ENCODE measurements at places on chromosomes 7 and 10.

DNA sequence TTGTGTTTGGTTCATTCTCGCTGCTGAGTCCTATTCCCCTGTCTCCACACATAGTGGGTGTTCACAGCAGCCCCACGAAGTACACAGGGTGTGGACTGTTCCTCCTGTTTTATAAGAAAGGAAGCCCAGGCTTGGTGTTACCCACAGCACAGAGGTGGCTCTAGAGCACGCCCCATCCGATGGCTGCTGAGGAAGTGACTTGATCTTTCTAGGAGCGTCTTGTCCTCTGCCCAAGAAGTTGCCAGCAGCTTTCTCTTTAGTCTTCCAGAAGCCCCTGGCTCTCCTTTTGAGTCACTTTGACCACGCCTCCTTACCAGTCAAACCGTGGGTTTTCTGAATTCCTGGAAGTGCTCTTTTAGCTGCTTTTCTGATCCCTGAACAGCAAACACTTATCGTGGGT, 94.0 kb downstream of the GRK5 start:
- peak; percentile 85 for DNase-seq

- DNase-seq, result no peak
Observed at GRCh38 chr7:32511791-32512190, 16.5 kb downstream of the AVL9 start.

GRCh38 chr10:126496771-126497545, 108.7 kb upstream of the ADAM12 start:
- no peak for DNase-seq

GRCh38 chr10:121159670-121160069, 308.5 kb downstream of the WDR11 start:
- DNase-seq, result peak; percentile 37

GRCh38 chr7:17467386-17467945, 169.0 kb downstream of the AHR start:
- DNase-seq, result no peak

DNA sequence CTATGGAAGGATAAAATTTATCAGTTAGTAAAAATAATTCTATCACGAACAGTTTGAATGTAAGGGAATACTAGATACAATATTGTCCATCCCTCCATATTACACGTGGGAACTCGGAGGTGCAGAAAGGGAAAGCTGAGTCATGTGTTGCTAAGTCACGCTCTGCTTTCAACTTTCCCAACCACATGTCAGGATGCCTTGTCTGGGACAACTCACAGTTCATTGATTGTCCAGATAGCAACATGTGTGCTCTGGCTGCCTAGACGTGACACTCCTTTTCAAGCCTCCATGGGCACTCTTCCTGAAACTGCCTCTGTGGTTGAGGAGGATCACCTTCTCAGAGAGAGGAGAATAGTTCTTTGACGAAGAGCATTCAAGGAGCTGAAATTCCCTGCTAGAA, 808.1 kb downstream of the GRID1 start:
- no peak for DNase-seq

GRCh38 chr7:132077971-132078685, 498.1 kb downstream of the PLXNA4 start:
- DNase-seq, result no peak

DNA sequence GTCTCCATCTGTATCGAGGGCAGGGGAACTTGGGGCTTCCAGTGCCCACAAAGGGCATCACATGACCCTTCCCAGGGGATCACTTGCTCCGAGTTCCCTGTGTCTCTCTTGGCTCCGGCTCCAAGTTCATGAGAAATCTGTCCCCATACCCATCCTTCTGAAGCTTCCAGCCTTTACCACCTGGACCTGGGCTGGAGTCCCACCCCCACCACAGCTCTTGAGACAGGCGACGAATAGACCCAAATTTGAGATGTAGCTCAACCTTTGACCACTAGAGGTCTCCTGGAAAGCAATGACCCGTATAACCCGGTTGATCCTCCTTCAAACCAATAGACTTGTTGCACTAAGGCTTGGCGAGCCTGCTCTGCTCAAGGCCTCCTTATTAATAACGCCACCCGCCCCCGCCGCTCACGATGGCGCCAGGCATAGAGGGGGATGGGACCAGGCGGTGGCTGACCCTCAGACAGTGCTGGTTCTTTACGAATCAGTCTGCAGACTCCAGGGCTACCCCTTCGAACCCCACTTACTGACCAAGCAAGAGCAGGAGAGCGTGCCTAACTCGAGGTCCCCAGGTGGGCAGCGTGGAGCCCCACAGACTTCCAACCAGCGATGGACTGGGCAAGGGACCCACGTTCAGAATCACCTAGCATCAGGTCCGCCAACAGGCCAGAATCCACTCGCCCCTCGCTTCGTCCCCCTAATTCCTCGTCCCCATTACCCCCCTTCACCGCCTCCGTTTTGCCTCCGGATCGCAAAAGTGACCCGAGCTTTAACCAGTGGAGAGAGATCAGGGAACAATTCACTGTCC, 4.4 kb upstream of the ARID5B start:
- DNase-seq, result peak; percentile 70

DNA sequence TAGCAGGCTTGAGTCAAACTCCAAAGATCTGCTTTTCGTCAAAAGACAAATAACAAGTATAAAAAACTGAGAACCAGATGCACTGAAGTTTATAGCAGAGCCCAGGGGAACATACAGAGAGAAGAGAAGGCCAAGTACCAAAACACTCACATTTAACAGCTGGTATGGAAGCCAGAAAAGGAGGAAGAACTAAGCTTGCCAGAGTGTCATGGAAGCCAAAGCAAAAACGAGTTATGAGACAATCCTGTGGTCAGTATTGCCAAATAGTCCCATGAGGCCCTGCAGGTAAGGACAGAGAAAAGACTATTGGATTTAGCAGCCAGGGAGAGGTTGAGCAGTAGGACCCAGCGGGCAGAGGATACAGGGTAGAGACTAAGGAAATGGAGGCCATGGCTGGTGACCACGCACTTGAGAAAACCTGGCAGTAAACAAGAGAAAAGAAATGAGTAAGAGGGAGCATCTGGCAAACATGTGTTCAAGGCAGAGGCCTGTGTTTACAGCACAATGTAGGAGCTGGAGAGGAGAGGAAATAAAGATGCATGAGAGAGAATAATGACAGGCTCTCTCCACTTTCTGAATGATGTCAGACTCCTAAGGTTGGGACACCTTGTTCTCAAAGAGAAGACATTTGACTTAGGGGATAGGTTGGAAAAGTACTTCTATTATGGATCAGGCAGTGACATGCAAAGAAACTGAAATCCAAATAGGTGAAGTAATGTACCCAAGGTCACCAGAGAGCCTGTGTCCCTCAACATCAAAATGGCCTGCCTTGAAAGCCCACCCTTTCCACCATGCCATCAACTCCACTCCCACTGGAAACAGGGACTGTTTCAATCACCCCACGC, 9.1 kb downstream of the CREB3L2 start:
- peak; percentile 58 for DNase-seq

DNA sequence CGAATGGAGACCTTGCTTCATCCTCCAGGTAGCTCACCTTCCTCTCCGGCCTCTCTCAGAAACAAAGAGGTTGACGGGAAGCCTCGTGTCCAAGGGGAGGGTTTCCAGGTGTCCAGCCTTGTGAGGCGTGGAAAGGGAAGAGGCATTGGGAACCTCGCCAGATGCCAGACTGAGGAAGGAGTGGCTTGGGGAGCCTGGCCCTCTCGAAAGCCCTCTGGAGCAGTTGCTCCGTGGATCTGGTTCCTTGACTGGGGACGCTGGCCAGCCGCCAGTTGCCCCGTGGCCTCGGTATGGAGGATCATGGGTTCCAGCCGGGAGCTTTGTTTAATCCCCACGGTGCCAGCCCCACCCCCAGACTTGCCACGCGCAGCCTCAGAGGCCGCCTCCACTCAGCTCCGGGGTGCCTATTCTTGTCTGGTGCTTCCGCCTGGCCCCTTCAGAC, 30.3 kb upstream of the SUN1 start:
- DNase-seq, result no peak

DNA sequence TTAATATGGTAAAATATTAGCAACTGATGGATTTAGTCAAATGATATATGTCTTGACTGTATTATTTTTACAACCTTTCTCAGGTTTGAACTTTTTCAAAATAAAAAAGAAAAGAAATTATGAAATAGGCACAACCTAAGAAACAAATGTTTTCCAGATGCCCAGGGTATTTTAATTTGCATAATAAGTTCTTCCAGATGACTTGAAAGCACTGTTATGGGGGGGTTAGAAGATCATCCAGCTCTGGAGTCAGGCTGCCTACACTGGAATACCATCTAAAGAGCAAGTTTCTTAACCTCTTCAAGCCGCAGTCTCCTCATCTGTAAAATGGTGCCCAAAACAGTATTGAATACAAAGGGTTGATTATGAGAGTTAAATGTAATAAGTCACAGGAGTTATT, 32.1 kb downstream of the CREB3L2 start:
- no peak for DNase-seq

DNA sequence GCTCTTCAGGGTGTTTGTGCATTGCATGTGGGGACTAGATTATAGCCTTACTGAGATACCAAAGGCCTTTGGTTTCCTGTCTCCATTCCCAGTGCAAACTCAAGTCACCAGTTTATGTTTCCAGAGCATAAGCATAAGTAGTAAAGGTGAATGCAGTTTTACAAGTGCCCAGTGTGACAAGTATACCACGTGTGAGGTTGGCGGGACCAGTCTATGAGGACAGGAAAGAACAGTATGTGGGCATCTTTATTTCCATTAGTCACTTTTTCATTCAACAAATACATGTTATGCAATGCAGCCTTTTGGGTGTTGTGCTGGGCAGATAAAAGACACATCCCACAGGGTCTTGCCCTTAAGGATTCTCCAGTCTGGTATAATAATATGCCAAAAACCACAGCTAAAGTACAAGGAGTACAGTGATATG, 146.5 kb downstream of the ARID5B start:
- DNase-seq, result peak; percentile 77

DNA sequence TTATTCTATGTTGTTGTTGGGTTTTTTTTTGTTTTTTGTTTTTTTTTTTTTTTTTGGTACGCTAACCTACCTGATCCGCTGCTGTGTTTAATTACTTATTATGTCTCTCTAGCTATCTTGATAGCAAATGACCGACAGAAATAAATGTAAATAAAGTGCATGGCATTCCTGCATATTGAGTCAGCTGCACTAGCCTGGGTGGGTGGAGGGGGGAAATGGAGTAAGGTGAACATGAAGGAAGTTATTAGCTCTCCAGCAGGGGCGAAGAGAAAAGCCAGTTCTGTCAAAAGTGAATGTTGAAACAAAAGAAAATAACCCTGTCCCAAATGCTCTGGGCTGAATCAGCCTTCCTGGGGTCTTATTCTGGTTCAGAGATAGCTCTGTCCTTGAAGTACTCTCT, 210.7 kb upstream of the MDFIC start:
- no peak for DNase-seq

DNA sequence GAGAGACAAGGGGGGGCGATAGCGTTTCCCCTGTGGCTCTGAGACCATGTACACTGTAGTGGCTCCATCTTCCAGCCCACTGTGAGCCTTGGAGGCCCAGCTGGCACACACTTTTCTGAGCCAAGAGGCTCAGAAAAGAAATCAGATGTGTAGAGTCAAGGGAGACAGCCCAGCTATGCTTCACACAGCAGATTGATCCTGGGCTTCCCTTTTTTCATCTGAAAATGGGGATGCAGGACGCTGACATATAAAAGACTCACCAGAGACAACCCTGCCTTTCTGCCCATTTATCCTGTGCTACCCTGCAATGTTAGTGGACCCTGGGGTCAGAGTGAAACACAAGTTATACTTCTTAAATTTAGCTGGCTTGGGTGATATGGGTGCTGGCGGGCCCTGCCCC, 14.3 kb downstream of the TMEM273 start:
- DNase-seq, result no peak

DNA sequence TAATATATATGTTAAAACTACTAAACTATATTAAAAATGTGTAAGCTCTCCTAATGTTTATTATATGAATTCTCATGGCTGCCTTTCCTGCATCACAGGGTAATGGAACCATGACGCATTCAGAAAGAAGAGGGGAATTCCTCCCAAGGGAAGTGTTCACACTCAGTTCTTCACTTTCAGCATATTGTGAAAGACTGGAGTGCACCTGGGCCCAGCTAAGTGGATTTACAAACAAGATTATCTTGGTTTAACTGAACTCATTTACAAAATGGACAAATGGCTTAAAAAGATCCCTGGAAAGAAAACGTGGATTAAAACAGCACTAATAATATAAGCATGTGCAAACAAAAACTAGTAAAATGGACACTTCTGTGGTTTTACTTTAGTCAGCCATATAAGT, 149.8 kb downstream of the DOCK4 start:
- DNase-seq, result no peak

- no peak for DNase-seq
Observed at GRCh38 chr7:117892821-117893220, 19.6 kb upstream of the CTTNBP2 start.

DNA sequence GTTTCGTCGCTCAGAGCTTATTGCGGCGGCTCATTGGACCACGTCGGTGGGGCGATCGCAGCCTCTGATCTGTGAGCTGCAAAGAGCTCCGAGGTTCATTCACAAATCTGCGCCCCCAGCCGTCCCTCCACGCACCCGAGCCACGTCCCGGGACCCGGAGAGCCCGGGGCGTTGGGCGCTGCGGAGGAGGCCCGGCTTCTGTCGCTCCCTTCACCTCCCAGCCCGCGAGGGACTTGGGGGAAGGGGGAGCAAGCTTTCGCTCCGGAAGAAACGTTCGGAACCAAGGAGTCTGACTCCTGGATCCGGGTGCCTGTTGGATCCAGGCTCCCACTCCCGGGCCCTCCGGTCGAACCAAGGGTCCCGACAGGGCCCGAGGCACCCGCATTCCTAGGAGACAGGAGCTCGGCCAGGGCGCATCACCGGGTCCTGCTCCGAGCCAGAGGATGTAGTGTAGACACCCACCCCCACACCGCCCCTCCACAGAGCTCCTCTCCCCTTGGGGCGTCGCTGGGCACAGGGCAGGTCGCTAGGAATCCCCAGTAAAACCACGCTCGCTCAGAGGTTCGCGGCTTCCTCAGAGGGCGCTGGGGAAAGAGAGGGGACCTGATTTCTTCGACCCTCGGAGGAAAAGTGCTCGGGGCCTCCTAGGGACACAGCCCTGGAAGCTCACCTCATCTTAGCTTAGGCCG, 7.9 kb upstream of the EN2 start:
- no peak for DNase-seq

DNA sequence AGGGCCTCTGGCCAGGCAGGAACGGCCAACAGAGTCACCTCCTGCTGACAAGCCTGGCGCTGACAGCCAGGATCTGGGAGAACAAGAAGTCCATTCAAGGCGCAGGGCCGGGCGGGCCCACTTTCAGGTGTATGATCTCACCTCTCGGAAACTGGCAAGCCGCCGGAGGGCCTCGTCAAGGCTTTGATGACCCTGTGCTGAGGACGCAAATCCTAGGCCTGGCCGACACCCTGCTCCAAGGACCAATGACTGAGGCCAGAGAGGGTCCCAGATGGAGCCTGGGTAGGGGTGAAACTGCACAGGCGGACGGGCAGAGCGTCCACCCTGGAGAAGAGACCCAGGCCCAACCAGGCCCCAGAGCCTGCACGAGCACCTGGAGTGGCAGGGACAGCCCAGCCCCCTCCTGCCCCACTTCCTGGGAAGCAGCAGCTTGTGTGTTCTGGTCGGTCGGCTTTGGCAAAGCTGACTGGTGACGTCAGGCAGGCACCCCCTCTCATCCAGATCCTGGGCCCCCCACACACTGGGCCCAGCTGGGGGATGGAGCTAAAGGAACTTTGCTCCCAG, 30.6 kb downstream of the MYL10 start:
- DNase-seq, result no peak

GRCh38 chr7:137316648-137317353, 26.7 kb downstream of the PTN start:
- no peak for DNase-seq

Measured in activated CD4-positive, alpha-beta T cell treated with anti-CD3 and anti-CD28 coated beads for 36 hours (primary cell).